Activated naive CD4-positive, alpha-beta T cell treated with Interleukin-2 at 50 U/mL for 16 hours (primary cell): ENCODE measurements at places on chromosomes 11 and 22.
A peak's percentile ranks its signal among the peaks of the same experiment; 100 is the strongest.

GRCh38 chr22:39873965-39874364 is 19.6 kb downstream of the ENTHD1 start:
- DNase-seq = peak; percentile 3

DNA sequence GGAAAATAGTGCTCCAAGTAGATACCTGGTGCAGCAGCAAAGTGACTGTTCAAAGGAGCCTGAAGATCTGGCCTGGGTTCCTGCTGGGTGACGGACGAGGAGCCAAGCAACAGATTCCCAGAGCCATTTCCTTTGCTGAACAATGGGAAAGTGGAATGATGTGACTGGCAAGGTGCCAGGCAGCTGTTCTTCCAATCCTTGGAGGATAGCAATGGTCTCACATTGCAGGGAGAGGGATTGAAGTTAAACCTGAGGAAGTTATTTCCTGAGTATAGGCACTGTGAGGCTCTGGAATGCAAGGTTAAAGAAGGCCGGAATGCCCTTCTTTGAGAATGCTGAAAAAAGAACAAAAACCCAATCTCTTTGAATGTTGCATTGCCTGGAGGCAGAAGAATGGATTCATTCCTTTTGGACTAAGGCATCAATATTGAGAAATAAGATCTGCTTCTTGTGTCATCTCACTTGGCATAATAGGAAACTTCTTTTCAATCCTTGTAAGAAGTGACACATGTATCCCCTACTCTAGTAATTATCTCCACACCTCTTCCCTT is 223.8 kb downstream of the BLID start:
- no peak for DNase-seq

DNA sequence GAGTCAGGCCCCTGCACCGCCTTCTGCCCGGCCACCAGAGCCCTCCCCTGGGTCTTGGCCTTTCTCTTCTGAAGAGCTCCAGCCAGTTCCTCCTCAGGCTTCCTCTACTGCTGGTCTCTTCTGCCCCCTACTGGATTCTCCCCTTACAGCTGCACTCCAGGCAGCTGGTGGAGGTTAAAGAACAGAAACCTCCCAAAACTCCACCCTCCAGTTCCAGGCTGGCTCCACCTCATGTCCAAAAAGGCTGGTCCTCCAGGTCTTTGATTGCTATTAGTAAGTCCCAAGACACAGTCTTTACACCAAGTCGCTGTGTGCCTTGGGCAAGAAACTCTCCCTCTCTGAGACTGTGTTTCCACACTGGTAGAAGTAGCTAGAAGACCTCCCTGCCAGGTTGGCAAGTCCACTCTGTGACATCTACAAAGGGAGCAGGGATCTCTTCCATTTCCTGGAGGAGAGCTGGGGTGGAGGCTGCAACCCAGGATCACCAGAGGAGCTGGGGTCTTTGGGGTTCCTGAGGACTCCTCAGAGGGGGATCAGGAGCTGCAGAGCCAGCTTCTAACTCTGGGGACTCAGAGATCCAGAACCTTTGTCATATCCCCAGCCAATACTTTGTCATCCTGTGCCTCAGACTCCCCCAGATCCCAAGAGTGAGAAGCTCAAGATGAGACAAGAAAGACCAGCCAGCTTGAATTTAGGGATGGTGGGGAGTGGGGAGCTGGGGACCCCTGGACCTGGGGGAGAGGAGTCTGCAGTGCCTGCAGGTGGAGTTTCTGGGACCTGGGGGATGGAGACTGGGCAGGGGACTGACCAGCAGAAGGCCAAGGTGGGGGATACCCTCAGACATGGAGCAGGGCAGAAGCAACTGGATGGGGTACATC is 3.4 kb upstream of the IGLL5 start:
- DNase-seq = peak; percentile 64

- no peak for DNase-seq
Measured at GRCh38 chr22:42693763-42694683, 26.6 kb downstream of the A4GALT start.

- DNase-seq = no peak
Measured at GRCh38 chr11:86623041-86623621, 49.3 kb downstream of the ME3 start.

- DNase-seq = peak; percentile 76
Measured at GRCh38 chr11:73295241-73295995, 12.7 kb upstream of the ARHGEF17 start.

GRCh38 chr22:32693102-32693501 is 108.4 kb upstream of the TIMP3 start:
- no peak for DNase-seq
